ENCODE measurements at places on chromosomes 4 and X. TPM values are rescaled to one million over a fixed set of nuclear protein-coding genes. Genes with fewer than 3 reads are reported as not detected.
A peak's percentile ranks its signal among the peaks of the same experiment; 100 is the strongest.

HPSE gene
- 0.28 TPM for total RNA-seq

MAGED4 gene
- total RNA-seq = 48.2 TPM

AR gene
- total RNA-seq = 8.1 TPM

TSPAN7 gene
- 8.6 TPM for total RNA-seq

LRCH2 gene
- total RNA-seq = 24.9 TPM

DNA sequence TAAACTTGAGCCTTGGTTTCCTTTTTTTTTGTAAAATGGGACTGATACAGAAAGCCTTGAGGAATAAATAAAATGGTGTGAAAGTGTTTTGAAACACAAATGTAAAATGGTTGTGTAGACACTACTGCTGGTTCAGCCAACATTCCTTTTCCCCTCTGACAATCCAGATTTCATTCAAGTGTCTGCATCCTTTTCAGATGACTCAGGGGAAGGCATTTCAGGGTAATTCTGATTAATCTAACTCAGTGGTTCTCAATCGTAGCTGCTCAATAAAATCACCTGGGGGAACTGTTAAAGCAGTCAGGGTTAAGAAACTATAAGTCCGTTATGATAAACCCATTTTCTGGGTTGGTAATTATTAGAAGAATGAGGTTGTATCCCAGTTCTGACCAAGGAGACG lies 4.6 kb downstream of the ARHGAP10 start:
- no peak for DNase-seq

GRCh38 chr4:5399790-5400421 lies 308.5 kb downstream of the EVC2 start:
- DNase-seq = peak; percentile 70

- no peak for DNase-seq
Observed at GRCh38 chr4:144801731-144802130, 155.8 kb downstream of the HHIP start.

DNA sequence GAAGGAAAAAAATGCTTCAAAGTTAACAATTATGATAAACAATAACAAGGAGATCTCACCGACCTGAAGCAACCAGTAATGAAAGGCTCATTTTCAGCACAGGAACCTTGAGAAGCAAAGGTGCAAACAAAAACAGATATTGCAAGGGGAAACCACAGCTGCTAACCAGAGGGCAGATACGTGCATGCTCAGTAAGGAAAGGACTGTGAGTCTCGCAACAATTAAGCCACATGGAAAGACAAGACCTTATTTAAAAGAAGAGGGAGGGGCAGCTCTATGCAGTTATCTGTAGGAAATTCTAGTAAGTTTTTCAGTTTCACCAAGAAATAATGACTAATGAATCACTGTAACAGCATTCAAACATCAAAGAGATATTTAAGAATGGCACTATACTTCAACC lies 19.3 kb downstream of the LRCH2 start:
- no peak for DNase-seq

- no peak for DNase-seq
Observed at GRCh38 chrX:28787206-28787605, 200.0 kb downstream of the IL1RAPL1 start.

DNA sequence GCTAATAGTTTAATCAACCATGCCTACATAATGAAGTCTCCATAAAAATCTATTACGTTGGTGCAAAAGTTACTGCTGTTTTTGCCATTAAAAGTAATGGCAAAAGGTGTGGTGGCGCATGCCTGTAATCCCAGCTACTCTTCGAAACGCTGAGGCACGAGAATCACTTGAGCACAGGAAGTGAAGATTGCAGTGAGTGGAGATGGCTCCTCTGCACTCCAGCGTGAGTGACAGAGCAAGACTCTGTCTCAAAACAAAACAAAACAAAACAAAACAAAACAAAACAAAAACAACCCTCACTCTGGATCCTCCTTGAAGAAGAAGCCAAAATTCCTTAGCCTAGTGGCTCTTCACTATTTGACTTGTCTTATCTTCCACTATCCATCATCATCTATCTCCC lies 78.0 kb downstream of the MSN start:
- DNase-seq = no peak

DNA sequence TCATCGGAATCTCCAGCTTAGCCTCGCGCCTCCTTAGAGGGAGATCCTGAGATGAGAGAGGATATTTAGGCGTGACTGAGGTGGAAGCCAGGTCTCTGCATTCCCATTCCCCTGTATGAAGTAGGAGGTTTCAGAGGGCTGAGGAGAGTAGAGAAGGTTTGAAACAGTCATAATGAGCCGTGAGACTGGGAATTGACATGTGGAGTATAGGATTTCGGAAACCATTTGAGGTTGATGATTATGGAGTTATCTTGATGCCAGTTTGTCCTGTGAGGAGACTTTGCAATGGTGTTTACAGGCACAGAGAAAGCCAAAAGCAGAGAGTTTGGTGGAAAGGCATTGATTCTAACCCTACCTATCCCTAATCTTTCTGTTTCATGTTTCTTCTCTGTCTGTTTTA lies 2.0 kb downstream of the CHST7 start:
- no peak for DNase-seq

DNA sequence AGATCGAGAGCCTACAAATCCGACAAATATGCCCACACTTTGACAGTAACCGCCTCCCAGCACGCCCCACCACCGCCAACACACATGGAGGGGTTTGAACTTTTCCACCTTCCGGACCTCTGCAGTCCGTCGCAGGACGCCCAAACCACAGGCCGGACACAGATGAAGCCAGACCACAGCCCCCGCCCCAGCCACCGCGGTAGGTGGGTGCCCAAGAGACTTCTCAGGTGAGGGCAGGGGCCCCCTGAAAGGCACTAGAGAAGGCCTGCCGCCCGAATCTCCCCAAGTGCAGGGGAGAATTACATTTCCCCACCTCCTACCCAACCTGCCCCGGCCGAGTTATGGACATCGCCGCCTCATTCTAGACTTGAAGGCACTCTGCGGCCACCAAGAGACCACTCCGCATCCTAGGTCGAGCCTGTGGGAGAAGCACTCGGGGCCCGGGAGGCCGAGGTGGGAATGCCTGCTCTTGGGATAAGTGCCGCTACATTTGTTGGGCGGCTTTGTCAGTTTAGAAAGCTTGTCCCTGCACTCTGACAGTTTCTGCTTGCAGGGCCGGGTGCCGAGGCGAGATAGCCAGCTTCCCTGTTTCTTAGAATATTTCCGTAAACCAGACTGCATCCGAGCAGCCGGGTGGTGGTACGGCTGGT lies 21.5 kb downstream of the HAND2 start:
- peak; percentile 61 for DNase-seq

DNA sequence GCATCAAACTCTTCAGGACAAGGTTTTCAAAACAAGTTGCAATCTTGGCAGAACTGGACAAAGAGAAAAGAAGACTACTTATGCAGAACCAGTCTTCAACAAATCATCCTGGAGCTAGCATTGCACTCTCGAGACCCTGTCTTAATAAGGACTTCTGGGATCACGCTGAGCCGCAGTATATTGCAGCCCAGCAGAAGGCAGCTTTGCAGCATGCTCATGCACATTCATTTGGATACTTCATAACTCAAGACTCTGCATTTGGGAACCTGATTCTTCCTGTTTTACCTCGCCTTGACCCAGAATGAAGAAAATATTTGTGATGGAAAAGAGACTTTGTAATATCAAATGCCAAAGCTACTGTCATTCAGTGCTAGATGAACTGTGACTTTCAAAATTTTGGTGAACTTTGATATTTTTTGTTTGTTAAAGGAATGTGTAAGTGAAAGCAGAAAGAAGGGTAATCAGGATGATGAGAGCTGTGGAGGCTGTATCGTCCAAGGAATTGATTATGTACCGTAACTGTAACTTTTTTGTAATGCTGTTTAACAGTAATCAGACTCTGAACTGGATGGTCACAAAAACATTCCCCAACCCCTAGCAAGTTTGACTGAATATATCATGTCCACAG lies 27.2 kb downstream of the HSPA4L start:
- DNase-seq = peak; percentile 15
